ENCODE measurements at places on chromosomes 7 and 10. TPM values are rescaled to one million over a fixed set of nuclear protein-coding genes. Genes with fewer than 3 reads are reported as not detected.

Gene LIPK
- not detected for total RNA-seq

Gene FEZF1
- total RNA-seq, result not detected

Gene CLDN15
- 11.4 TPM for total RNA-seq

Gene XRCC2
- 2.3 TPM for total RNA-seq

Gene SFTPD
- 55.5 TPM for total RNA-seq

Gene TMEM236
- total RNA-seq, result 1.4 TPM

Gene BTBD16
- 0.47 TPM for total RNA-seq

Measured in hepatocyte (in vitro differentiated cells).